ENCODE measurements at places on chromosomes 16 and 17.

DNA sequence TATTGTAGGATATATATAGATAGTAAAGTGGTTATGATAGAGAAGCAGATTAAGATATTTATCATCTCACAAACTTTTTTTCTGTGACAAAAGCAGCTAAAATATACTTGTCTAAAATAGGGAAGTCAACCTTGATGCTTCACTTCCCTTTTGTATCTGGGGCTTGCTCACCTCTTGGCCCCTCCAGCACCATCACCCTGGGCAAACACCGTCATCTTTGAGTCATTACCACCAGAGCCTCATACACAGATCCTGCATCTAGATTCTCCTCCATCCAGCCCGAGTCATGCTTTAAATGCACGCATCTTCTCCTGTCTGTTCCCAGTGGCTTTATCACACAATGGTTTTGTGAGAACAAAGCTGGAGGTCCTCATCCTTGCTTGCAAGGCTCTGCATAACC is 1062.7 kb upstream of the EEF2KMT start:
- DNase-seq = no peak

DNA sequence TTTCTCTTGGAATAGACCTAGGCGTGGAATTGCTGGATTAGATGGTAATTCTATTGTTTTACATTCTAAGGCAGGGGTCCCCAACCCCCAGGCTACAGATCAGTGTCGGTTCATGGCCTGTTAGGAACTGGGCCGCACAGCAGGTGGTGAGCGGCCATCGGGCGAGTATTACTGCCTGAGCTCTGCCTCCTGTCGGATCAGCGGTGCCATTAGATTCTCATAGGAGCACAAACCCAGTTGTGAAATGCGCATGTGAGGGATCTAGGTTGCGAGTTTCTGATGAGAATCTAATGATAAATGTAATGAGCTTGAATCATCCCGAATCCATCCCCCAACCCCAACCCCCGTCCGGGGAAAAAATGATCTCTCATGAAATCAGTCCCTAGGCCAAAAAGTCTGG is 23.0 kb downstream of the NLRC5 start:
- no peak for DNase-seq

- no peak for DNase-seq
These were observed 31.3 kb upstream of the SOX9 start for GRCh38 chr17:72089453-72089987.

GRCh38 chr17:48002266-48002915 is 31.5 kb downstream of the CDK5RAP3 start:
- peak; percentile 89 for DNase-seq

- DNase-seq = no peak
These were observed 34.3 kb downstream of the SEC14L1 start for GRCh38 chr17:77174928-77175661.

GRCh38 chr16:70665113-70665694 is 18.8 kb downstream of the IL34 start:
- no peak for DNase-seq

DNA sequence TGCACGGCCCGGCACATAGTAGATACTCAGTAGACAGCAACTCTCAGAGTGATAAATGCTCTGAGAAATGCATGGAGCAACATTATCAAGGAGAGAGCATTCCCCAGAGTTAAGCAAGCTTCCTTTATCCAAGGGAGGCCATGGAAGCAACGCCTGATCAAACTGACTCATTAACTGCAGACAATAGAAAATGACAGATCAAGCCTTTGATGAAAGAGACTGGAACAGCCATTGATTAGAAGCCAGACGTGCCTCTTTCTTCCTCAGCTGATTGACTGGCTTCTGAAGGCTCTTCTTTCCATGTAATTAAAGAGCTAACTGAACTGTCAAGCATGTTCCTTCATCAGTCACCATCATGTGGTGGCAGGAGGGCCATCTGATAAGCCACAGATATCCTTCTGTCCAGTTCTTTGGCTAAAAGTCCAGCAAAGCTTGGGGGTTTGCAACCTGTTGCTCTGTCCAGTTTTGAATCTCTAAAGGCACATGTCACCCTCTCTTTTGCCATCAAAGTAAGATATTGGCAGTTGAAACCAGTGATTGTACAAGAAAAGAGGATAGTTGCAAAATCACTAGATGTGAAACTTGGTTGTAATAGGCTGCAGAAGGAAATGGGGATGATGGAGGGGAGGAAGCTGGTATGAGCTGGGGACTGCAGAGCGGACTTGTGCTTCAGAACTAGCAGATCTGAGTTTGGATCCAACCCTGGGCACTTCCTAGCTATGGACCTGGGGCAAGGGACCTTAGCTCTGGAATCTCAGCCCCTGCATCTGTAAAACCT is 188.0 kb downstream of the HAPSTR1 start:
- no peak for DNase-seq

GRCh38 chr16:86930663-86931373 is 352.5 kb downstream of the FOXL1 start:
- DNase-seq = no peak
